ENCODE measurements at places on chromosomes 16 and 17. TPM values are rescaled to one million over a fixed set of nuclear protein-coding genes. Genes with fewer than 3 reads are reported as not detected.

RAD51C gene
- 23.5 TPM for total RNA-seq

NPIPB13 gene
- 0.93 TPM for total RNA-seq

HSF4 gene
- total RNA-seq: 4.9 TPM

NPIPA8 gene
- total RNA-seq: 0.40 TPM

AANAT gene
- not detected for total RNA-seq

KRTAP17-1 gene
- total RNA-seq: not detected

All from aortic smooth muscle cell (primary cell).